ENCODE measurements at places on chromosomes 13 and 19.

DNA sequence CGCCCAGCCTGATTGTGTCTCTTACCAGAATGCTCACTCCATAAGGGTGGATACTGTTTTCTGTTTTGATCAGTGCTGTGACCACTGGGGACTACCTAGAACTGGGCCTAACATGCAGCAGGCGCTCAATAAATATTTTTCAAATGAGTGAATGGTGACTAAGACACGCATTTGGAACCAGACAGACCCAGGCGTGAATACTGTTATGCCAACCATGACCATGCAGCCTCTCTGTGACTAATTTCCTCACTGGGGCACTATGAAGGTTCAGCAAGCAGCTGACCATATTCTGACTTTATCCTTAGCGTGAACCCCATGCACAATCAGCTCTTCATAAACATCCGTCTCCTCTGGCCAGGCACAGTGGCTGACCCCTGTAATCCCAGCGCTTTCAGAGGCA, 13.0 kb upstream of the SPC24 start:
- no peak overlapping the region for H3K4me3 ChIP-seq
- no peaks in the 10 kb centered on the region for H3K36me3 ChIP-seq
- no peaks in the 10 kb centered on the region for H3K27me3 ChIP-seq
- H3K27ac ChIP-seq = no peak overlapping the region
- no peak for DNase-seq
- H3K4me1 ChIP-seq = no peaks in the 10 kb centered on the region

DNA sequence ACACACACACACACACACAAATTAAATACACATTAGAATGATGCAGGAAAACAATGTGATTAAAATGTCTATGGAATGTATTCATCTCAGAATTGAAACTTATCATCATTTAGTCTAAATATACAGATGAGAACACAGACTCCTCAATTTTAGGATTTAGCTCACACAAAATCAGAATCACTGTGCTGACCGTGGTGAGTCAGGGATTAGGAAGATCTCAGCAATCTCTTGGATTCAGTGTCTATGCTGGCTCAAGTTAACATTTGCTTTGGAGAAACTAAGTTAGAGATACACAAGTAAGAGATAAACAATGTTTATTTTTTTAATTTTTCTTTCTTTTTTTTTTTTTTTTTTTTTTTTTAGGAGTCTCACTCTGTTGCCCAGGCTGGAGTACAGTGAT, 323.6 kb downstream of the KLF12 start:
- no peak overlapping the region for H3K27ac ChIP-seq
- no peak overlapping the region for H3K4me3 ChIP-seq
- DNase-seq = no peak
- no peaks in the 10 kb centered on the region for H3K4me1 ChIP-seq
- H3K27me3 ChIP-seq = no peaks in the 10 kb centered on the region

GRCh38 chr19:40530091-40530901, 46.4 kb upstream of the SHKBP1 start:
- peaks cover 21% of the 10 kb centered on the region for H3K4me1 ChIP-seq
- no peaks in the 10 kb centered on the region for H3K27me3 ChIP-seq
- DNase-seq = no peak
- H3K36me3 ChIP-seq = no peaks in the 10 kb centered on the region

DNA sequence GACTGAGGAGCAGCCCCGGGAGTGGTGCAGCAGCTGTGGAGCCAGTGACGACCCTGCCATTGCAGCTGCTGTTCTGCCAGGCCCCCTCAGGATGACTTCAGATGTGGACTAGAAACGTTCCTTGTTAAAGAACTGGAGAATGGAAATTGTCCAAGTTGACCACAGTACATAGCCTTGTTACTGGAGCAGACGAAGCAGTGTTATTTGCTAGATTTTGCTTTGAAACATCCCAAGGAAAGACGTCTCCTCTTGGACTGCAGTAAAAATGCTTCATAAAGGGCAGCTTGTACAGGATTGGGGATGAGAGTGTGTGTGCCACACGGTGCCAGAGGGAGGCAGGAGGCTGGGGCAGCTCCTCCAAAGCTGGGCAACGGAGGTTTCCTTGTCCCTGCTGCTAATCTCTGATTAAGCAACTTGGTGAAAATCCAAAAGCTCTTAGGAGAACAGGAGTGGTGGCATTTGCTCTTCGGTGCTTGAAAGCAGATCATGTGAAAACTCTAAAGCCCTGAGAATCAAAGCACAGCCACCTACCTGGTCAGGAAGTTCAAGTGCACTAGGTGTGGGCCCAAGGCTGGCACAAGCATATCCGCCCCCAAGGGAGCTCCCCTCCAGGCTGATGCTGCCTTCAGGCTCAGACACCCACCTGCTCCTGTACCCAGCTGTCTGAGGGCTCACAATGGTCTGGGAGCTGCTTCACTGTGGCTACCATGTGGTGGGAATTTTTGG, 34.5 kb downstream of the SHISA2 start:
- H3K4me3 ChIP-seq = no peak overlapping the region
- DNase-seq = no peak
- no peaks in the 10 kb centered on the region for H3K4me1 ChIP-seq
- no peaks in the 10 kb centered on the region for H3K27me3 ChIP-seq

GRCh38 chr13:61142506-61142905, 273.1 kb downstream of the PCDH20 start:
- H3K36me3 ChIP-seq = no peaks in the 10 kb centered on the region
- no peaks in the 10 kb centered on the region for H3K27me3 ChIP-seq
- no peaks in the 10 kb centered on the region for H3K4me1 ChIP-seq
- H3K4me3 ChIP-seq = no peak overlapping the region
- H3K27ac ChIP-seq = no peak overlapping the region

DNA sequence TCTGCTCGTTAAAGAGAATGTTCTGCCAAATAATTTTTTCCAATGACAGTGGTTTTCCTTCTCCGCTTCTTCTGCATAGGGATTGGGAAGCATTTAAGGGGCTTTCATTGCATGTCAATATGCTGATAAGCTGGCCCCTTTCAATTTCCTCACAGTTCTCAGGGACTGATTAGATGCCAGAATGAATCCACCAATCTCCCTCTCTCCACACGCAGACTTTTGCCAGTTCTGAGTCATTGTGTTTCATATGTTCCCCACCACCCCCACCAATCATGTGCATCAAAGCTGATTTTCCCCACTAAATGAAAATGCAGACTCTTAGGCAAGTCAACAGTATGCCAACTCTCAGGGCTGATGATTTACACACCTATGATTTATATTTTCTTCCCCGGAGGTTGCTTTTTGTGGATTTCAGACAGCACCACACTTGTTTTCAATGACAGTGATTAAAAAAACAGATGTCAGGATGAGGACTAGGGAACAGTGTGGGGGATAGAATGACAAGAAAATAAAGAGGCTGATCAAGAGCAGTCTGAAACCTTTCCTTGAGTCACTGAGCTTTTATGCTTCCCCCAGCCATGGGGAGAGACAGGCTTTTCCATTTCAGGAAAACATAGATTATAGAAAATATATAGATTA, 47.9 kb upstream of the C13orf42 start:
- H3K4me1 ChIP-seq = no peaks in the 10 kb centered on the region
- H3K36me3 ChIP-seq = no peaks in the 10 kb centered on the region
- H3K4me3 ChIP-seq = no peak overlapping the region

- H3K36me3 ChIP-seq = peaks cover 8% of the 10 kb centered on the region
- no peak for DNase-seq
- H3K27ac ChIP-seq = no peak overlapping the region
- no peaks in the 10 kb centered on the region for H3K27me3 ChIP-seq
- no peak overlapping the region for H3K4me3 ChIP-seq
Observed at GRCh38 chr19:17097593-17098126, 22.1 kb downstream of the MYO9B start.
